CD4-positive, alpha-beta T cell treated with Interleukin-17A for 1 hour (primary cell): ENCODE measurements at places on chromosomes 1 and 21.

DNA sequence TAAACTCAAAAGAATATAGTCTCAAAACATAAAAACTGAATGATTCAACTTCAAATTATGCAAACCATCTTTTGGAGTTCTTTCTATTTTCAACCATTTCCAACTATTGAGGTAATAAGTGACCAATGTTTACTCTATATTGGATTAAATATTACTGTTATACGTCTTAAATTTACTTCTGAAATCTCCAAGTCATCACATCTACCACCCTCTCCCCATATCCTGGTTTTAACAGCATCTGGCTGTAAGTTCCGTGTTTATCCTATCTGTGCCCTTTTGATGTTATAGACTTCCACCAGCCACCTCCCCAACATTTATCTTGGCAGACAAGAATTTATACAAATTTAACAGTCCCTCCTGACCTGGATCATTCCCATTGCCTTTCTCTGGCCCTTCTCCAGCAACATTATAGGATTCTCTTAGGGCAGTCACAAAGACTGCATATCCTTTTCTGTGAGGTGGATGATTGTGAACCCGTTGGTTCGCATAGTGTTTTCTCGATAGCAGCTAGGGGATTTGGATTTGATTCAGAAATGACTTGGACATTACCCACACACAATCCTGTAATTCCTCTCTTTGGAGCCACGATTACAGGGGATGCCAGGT is 313.4 kb upstream of the FMN2 start:
- no peak for DNase-seq

- no peak for DNase-seq
Observed at GRCh38 chr1:185495898-185496297, 178.9 kb upstream of the IVNS1ABP start.

- DNase-seq = no peak
Observed at GRCh38 chr1:145784409-145784808, 39.5 kb downstream of the RNF115 start.

GRCh38 chr1:210200124-210200736 is 32.4 kb upstream of the SERTAD4 start:
- DNase-seq = no peak

DNA sequence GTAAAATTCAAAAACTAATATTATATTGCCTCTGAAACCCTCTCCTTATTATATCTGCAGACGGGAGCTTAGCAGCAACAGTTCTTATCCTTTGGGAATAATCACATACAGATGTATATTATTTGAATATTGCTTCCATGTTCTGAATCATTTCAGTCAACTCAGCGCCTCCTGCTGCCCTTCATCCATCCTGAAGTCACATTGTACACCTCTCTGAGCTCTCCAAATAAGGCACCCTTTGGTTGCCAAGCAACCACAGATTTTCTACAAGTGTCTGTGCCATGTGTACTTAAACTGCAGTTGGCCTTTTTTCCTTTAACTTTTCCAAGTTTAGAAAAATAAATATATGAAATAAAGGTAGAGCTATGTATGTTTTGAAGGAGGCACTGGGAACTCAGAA is 384.3 kb downstream of the LRRIQ3 start:
- no peak for DNase-seq

DNA sequence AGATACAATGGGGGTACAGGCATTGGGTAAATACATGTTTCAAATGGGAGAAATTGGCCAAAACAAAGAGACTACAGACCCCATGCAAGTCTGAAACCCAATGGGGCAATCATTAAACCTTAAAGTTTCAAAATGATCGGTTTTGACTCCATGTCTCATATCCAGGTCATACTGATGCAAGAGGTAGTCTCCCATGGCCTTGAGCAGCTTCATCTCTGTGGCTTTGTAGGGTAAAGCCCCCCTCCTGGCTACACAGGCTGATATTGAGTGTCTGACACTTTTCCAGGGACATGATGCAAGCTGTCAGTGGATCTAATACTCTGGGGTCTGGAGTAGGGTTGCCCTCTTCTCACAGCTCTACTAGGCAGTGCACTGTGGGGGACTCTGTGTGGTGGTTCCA is 286.1 kb downstream of the LRRIQ3 start:
- DNase-seq = no peak

- no peak for DNase-seq
Observed at GRCh38 chr1:229563241-229563640, 4.7 kb upstream of the ABCB10 start.

- peak; percentile 23 for DNase-seq
Observed at GRCh38 chr1:168469690-168470089, 74.1 kb downstream of the XCL2 start.

GRCh38 chr1:194362327-194362726 is 1175.9 kb upstream of the B3GALT2 start:
- DNase-seq = no peak

GRCh38 chr1:6244401-6245049 is 546 bp downstream of the HES3 start:
- DNase-seq = no peak

GRCh38 chr1:230866171-230867070 is 1.9 kb downstream of the C1orf198 start:
- no peak for DNase-seq

- peak; percentile 84 for DNase-seq
Observed at GRCh38 chr1:209755926-209756614, at the start of gene TRAF3IP3. Gene TRAF3IP3, plus strand, starts transcription at chr1:209756053. Its CDS starts 3,987 bp downstream, at chr1:209760040.

DNA sequence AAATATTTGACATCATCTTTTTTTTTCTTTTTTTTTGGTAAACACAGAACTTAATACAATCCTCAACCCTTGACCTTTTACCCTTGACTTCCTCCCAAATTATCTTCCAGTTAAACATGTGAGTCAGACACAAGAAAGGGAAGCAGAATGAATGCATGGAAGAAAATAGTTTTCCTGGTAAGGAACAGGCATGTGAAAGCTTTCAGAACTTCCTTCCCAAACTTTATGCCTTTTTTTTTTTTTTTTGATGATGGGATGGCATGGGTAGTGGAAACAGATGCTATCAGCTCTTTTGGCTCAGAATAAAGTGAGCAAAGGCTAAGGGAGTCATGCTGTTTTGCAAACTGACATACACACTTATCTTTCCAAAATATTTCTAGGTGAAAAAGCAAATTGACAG is 1079.1 kb downstream of the TTLL7 start:
- DNase-seq = no peak

GRCh38 chr1:226555092-226555491 is 6.5 kb downstream of the STUM start:
- no peak for DNase-seq

DNA sequence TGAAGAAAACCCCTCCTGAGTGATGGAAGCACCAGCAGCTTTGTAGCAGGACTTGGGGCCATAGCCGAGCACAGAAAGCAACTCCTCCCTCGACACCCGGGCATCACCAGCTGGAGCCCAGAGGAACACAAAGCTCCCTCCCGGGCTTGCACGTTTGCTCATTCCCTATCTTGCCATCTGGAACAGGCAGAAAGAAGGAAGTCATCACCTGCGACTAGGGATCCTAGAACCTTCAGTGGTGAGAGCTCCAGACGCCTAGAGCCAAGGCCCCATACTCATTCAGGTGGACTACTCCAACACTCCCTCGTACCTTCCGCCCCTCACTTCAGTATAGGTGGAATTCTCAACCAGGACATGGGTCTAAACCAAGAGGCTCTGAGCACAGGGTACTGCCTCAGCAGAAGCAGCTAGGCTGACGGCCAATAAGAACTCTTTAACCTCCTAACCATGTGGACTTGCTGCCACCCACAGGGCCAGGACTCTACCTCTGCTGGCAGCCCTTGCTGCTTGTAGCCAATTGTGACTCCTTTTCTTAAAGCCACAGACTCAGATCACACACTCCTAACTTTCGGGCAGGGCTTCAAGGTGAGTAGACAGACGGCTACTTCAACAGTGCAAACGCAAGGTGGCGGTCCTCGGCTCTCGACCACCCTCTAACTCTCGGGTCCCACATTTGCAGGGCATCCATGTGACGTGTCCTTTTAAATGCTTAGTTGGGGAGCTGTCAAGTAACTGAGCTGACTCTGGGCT is 65.4 kb downstream of the NPHP4 start:
- no peak for DNase-seq

DNA sequence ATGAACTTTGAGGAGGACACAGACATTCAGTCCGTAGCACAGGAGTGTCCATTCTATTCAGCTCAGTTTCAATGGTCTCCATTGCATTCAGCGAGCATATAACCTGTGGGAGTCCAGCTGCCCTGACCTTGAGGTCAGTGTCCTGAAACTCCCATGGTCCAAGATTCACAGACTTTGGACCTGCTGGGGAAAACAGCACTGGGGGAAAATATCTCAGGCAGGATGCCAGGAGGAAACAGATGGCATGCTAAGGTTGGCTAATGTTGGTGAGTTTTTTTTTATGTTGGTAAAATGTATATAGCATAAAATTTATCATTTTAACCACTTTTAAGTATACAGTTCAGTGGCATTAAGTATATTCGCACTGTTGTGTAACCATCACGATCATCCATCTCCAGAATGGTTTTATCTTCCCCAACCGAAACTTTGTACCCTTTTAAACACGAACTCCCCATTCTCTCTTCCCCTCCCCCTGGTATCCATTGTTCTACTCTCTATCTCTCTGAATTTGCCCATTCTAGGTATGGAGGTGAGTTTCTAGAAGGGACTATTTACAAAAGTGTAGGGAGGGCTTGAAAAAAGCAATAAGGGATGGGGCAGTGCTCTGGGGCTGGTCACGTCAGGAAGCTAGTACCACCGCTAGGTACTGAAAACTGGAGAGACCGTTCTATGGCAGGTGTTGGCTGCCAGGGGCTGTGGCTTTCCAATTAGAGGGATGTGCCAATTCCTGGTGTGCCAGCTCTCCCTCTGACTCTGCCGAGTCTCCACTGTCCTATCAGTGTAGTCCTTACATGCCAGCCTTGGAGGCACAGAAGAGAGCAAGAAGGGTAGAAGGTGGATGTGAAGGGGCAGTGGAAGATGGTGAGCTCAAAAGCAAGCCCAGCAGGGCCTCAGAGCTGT is 85.3 kb downstream of the FOXD2 start:
- DNase-seq = no peak

DNA sequence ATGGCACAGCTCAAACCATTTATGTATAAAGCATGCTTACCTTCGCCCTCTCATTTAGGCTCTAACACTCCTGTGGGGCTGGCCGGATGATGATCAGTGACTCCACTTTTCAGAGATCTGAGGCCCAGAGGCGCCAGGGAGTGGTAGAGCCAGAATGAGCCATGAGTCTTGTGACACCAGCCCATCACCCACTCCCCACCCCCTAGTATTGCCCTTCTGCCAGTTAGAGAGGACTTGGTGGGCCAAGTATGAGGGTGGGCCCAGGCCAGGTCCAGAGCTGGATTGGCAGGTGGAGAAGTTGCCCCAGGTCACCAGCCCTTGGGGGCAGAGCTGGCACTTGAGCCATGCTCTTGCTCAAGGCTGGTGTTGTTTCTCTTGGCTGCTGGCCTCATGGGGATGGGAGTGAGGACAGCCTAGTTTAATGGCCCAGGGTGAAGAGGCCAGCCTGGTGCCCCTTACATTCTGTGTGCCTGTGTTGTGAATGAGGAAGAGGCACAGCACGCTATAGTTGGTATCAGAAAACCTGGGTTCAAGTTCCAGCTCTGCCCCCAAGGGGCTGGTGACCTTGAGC is 30.2 kb upstream of the TTC4 start:
- no peak for DNase-seq

GRCh38 chr1:87399701-87400100 is 71.0 kb downstream of the LMO4 start:
- no peak for DNase-seq

- no peak for DNase-seq
Observed at GRCh38 chr1:248231117-248231516, at the start of gene OR2M4. Gene OR2M4, plus strand, starts transcription at chr1:248231417. Its CDS starts 7,512 bp downstream, at chr1:248238929.

DNA sequence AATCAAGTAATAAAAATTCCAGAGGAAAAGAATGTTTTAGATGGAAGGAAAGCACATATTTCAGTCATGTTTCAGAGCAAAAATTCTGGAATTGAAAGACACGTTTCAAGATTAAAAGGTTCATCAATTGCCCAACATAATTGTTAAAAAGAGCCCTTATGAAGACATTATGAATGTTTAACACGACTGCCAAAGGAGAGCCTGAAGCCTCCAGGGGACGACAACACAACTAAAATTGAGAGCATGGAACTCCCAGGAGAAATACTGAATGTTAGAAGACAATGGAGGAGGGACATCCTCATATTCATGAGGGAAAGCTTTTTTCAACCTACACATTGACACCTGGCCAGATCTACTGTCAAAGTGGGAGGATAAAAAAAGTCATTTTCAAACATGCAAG is 16.0 kb downstream of the OR2T11 start:
- DNase-seq = peak; percentile 42

DNA sequence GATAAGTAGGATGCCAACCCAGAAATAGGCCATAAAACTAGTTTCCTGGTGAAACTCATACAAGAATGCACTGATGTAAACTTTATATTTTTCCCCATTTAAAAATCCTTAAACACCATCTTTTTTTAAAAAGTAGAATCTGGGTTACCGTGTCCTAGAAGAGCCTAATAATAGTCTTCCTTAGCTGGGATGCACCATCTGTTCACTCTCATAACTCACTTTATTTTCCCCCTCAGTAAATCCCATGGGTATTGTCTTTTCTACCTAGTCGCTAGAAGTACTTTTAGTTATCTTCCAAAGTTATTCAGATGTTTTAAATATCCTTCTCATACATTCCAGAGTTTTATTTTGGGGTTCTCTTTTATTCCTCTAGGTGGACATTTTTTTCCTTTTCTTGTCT is 250.2 kb downstream of the PLA2G4A start:
- no peak for DNase-seq

- no peak for DNase-seq
Observed at GRCh38 chr1:211538287-211538686, 40.7 kb downstream of the SLC30A1 start.

DNA sequence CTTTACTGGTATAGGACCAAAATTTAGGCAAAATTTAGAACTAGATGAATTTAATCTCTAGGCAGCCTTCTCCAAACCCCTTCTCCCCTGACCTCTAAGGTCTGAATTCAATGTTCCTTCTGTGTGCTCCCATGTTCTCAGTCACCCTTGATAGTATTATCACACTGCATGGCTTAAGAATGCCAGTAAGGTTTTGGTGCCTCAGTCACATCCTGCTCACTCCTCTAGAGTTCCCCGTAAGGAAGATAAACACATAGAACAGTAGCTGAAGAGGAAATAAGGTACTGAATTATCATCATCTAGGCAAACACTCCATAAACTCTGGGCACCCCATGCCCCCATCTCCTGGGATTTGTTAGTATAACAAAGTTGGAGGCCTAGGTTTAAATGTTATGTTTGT is 18.2 kb downstream of the PRRX1 start:
- no peak for DNase-seq

DNA sequence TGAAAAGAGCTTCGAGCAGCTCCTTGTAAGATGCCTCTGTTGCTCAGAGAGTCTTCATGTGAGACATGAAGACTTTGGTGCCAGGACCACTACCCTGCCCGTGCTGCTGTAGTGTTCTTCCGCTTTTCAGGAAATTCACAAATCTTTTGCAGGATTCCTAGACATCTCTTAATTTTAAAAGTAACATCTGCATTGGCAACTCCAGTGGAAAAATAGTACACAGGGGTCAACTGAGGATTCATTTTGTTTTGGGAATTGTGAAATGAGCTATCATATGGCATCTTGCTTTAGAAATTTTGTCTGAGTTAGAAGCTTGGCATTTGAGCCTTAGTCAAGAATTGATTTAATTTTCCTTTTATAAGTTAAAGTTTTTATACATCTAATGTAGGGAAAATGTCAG is 7.2 kb downstream of the PRDM2 start:
- DNase-seq = no peak

- DNase-seq = no peak
Observed at GRCh38 chr1:109903376-109903930, 7.2 kb upstream of the CSF1 start.
